Activated CD4-positive, alpha-beta memory T cell treated with anti-CD3 and anti-CD28 coated beads for 36 hours (primary cell): ENCODE measurements at places on chromosomes 6 and 20. TPM values are rescaled to one million over a fixed set of nuclear protein-coding genes. Genes with fewer than 3 reads are reported as not detected.
A peak's percentile ranks its signal among the peaks of the same experiment; 100 is the strongest.

GRCh38 chr6:15474196-15474595, 188.6 kb downstream of the DTNBP1 start:
- DNase-seq: no peak

DNA sequence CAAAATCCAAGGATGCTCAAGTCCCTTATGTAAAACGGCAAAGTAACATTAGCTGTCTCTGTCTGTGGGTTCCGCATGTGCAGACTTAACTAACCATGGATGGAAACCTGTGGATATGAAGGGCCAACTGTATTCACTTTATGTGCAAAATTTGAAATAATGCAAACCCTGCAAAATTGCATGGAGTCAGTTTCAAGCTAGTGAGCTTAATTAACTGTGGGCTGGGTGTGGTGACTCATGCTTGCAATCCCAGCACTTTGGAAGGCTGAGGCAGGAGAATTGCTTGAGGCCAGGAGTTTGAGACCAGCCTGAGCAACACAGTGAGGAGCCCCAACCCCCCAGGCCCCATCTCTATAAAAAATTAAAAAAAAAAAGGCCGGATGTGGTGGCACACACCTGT, 81.4 kb downstream of the ANKS1A start:
- DNase-seq: no peak

- no peak for DNase-seq
These were observed 133.6 kb upstream of the CITED2 start for GRCh38 chr6:139508023-139508422.

DNA sequence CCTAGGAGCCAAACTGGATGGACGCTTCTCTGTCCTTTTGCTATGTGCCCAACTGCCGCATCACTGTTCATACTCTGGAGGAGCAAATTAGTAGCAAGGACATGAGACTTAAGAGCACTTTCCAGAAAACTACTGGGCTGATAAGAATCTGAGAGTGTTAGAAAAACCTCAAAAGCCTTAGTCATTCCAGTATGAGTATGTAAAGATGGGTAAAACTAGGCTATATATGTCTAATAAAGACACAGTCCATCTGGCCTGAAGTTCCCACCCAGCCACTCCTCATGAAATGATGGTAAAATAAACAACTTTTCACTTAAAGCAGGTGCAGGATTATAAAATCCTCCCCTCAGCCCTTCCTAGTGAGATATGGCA, 30.6 kb downstream of the SHLD1 start:
- no peak for DNase-seq

DNA sequence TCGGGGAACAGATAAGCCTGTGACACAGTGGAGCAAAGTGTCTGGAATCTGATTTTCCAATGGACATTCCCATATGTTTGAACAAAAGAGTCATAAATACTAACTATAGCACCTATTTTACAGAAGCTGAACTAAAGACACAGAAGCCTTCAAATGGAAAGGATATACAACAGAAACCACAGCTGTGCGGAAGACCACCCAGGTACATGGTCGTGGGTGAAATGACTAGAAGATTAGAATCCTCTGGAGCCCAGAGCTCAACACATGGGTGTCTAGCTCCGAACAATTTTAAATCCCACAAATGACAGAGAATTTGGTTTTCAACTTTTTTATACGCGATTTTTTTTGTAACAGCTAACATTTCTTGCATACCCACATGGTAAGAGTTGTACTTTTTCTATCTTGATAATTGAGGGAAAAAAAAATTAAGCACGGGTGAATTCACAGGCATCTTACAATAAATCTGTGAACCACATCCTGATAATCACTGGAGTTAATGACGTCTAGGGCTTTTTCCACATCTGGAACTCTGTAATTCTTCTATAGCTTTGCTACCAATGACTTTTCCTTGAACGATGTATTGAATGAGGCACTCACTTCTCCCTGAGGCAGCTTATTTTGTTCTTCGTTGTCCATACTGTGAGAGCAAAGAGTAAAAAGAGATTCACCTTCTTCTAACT, 271.1 kb upstream of the AGPAT4 start:
- DNase-seq: no peak

- no peak for DNase-seq
These were observed 416.6 kb upstream of the SULF2 start for GRCh38 chr20:48201885-48202284.

SEMG1 gene
- not detected for total RNA-seq

PLG gene
- total RNA-seq: not detected

SRMS gene
- total RNA-seq: not detected

DNA sequence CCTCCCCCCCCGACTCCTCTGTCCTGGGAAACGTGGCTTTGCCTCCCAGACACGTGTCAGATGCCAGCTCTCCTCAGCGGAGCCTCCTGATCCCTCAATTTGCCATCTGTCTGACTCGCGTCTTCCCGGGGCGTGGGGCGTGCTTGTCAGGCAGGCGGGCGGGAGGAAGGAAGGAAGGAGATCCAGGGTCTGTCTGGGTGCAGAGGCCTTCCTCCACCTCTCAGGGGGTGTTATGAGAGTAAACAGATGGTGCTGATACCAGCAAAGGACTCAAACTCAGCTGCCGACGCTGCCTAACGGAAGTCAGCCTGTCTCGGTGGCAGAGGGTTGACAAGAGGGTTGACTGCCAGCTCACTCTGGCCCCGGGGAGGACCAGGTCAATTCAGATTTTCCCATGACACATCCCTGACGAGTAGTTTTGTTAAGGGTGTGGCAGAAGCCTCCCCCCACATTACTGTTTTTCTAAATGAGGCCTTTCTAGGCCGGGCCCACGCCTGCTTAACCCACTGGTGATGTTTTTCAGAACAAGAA, 17.0 kb downstream of the UQCC2 start:
- peak; percentile 88 for DNase-seq

DNA sequence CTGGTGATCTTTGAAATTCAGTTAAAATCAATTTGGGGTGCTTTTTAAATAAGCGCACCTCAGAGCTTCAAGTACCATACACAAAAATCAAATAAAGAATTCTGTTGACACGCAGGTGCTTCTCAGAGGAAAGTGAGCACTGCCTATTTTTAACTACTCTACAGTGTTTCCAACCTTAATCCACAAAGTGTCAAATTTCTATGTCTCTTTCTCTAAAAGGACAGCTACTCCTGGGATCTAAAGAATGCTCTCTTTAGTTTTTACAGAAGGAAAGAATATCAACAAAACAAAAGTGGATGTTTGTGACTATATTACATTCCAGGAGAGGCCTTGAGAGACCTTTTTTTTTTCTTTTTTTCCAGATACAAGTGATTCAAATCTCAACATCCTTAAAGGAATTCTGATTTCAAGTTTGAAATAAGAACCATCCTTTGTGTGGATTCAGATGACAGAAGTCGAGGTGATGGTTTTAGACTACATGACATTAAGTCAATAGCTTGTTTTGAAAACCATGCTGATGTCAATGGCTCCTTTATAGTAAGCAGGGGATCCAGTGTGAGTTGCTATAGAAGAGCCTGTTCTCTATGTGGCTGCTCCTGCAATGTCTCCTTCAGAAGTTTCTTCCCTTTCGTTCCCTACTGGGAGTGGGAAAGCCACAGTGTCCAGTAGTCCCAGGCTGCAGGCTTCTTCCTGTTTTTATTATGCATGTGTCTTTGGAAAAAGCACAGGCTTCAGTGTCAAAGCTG, 67.2 kb upstream of the DEFB112 start:
- DNase-seq: no peak

FAM229B gene
- 6.7 TPM for total RNA-seq

MEP1A gene
- not detected for total RNA-seq

DNA sequence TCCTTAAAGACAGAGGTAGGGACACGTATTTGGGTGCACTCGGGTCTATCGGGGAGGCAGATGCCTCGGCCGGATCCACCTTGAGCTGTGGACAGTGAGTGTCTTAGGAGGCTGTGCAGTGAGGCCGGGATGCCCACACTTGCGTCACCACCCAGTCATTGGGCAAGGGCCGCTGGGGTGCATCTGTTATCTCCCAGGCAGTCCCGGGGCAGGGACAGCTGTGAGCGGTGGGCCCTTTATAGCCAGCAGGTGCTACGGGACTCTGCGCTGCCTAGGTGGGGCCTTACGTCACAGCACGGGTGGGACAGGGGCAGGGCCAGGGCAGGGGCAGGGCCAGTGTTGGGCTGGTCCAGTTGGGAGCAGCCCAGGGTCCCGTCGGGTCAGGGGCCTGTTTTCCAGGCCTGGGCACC, 689 bp upstream of the COL20A1 start:
- no peak for DNase-seq

- DNase-seq: peak; percentile 13
These were observed 1.1 kb upstream of the SAMD5 start for GRCh38 chr6:147507162-147508041.

DNA sequence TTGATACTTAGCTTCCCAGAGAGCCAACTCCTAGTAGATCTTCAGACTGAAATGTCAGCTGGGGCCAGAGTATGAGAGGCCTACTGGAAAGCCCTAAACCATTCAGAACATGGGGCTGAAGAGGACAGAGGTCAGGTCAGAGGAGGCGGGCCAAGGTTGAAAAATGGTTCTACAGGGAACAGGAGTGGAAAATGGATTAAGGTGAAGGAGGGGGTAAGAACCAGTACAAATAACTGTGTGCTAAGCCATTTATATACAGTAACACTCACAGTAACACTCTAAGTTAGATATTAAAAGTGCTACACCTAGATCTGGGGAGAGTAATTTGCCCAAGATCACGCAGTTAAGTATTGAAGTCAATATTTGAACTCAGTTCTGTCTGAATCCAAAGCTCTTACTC, 313.2 kb upstream of the MAP3K7 start:
- no peak for DNase-seq

GRCh38 chr6:133757335-133757734, 131.6 kb upstream of the TCF21 start:
- no peak for DNase-seq

- DNase-seq: no peak
These were observed 52.7 kb downstream of the RPP21 start for GRCh38 chr6:30397697-30398096.

ADGRF4 gene
- not detected for total RNA-seq

GLO1 gene
- 133 TPM for total RNA-seq

SNAI1 gene
- 0.27 TPM for total RNA-seq

MUC22 gene
- not detected for total RNA-seq

PRND gene
- total RNA-seq: not detected

IMPG1 gene
- total RNA-seq: not detected

- DNase-seq: no peak
These were observed 18.5 kb upstream of the RNF39 start for GRCh38 chr6:30093951-30094661.

DNA sequence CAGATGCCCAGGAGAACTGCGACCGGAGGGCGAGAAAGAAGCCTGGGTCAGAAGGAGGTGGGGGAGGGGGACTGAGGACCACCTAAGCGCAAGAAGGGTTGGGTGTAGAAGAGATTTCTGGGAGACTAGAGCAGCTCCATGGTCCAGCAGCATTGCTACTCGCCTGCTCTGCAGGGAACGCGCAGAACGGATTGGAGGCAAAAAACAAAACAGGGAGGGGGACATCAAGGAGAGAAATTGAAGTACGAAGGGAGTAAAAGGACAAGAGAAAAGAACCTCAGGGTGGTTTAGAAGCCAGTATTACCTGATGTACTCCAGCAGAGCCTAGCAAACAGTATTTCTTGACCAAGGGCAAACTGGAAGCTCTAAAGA, 537 bp upstream of the GABBR1 start:
- DNase-seq: no peak

DNA sequence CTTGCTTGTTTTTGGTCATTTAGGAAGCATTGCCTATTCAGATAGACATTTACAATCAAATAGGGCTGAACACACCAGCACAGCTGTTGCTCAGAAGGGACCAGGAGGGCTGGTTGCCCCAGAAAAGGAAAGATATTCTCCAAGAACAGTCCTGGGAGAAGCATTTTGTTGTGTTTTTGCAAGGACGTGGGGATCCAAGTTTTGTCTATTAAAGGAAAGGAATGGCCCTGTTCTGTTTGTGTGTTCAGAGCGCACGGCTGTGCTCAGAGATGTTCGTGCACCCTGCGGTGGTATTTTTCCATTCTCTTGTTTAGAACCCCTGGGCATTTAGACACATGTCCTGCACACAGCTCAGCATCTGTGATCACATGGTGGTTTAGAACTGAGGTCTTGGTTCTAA, 82.5 kb downstream of the TXNDC5 start:
- DNase-seq: no peak

DNA sequence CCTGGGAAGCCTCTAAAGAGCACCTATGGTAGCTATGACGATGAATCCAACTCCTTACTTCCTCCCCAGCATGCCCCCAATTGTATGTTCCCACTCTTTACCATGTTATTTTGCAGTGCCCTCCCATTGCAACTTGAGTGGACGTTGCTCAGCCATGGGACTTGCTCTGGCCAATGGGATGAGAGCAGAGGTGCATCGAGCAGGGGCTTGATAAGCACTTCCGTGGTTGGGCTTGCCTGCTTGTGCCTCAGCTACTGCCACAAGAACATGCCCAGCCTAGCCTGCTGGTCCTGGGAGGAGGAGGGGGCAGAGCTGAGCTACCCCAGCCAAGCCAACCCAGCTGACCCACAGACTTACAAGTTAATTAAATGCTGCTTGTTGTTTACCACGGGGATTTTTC, 71.1 kb upstream of the CTNNBL1 start:
- DNase-seq: no peak
